ENCODE measurements at places on chromosomes 2 and 18.

DNA sequence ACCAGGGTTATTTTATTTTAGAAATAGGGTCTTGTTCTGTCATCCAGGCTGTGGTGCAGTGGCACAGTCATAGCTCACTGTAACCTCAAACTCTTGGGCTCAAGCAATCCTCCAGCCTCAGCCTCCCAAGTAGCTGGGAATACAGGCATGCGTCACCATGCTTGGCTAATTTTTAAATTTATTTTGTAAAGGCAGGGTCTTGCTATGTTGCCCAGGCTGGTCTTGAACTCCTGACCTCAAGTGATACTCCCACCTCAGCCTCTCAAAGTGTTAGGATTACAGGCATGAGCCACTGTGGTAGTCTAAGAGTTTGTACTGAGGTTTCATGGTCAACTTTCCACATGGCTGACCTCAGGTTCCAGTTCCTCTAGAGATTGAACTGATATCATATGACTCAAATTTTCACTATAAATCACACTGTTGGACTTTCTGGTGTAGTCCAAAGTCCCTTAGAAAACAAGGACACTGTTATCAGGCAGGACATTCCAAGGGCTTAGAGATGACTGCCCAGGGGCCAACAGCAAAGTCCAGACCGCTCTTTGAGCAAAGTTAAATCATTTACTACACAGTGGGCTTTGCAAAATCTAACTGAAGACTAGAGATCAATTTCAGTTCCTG is 82.0 kb upstream of the MEX3C start:
- DNase-seq: no peak

- DNase-seq: no peak
Observed at GRCh38 chr18:62558015-62558663, 35.3 kb downstream of the ZCCHC2 start.

- DNase-seq: no peak
Observed at GRCh38 chr2:151651274-151651673, 83.0 kb downstream of the NEB start.

DNA sequence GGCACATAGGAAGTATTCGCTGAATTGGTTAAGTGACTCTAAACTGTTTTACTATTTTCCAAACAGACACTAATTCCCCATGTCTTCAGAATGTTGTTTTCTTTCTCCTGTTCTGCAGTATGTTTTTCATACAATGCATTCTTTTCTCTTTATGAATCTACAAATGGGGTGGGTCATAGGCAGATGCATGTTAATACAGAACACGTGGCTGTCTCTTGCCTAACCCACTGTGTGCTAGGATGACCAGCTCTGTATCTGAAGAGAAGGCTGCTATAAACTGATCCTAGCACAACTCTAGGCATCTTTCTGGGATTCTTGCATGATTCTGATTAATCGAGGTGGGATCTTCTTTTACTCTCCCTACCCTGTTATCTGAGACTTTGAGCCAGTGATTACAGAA is 826.0 kb downstream of the PLCL1 start:
- no peak for DNase-seq

- DNase-seq: no peak
Observed at GRCh38 chr18:22214731-22215528, 45.5 kb downstream of the GATA6 start.

DNA sequence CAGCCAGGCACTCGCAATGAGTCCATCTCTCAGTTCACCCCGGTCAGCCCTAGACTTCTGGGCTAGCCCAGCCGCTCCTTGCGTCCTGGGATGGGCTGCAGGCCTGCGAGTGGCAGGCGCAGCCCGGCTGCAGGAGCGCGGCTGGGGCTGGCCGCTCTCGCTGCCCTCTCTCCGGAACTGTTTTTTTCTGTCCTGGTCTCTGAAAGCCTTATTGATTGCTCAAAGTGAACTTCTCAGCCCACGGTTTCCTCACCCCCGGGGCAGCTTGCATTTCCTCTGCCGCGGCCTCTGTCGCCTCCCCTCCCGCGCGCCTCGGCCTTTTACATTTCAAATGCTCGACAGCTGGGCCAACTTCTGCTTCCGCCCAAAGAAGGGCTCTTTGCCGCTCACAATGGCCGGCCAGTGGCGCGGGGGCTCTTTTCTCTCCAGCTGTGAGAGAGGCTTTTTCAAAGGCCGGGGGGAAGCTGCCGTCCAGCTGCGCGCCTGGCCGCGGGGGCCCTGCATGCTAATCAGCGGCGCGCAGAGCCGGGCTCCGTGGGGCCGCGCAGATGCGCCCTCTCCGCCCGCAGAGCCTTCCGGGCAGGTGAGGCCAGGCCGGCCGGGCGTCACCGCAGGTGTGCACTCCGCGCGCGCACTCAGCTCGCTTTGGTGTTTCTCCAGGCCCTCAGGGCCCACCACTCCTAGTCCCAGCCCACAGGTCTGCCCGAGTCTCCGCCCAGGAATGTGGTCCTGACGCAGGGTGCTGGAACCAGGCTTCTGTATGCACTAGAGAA is 513.8 kb downstream of the RNF144A start:
- DNase-seq: no peak

- no peak for DNase-seq
Observed at GRCh38 chr2:58800881-58801280, 559.8 kb upstream of the FANCL start.

DNA sequence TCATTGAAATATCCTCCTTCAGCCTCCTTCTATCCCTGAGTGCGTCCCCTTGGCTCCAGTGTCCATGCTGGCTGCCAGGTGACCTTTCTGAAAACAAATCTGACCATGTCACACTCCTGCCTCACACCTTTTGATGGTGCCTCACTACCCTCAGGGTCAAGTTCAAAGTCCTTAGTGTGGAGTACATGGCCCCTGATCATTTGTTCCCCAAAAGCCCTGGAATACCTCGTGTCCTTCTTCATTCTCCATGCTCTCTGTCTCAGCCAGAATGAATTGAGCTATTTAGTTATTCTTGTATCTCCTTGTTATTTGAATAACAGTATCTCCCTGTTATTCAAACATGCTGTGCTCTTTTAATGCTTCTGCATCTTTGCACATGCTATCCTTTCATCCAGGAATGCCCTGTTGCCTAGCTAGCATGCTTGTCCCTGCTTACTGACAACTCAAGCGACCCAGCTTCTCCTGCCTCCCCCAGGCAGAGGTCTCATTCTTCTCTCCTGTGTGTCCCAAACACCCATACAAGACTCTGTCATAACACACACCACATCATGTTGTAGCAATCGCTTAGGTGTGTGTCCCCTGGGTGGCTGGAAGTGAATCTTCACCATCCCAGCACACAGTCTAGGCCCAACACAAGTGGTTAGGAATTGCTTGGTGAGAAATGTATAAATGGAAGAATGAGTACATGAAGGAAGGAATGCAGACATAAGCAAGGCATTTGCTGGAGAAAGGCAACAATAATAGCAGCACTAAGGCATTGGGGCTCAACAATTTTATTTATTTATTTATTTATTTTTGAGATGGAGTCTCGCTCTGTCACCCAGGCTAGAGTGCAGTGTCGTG is 144.0 kb downstream of the DDX1 start:
- DNase-seq: no peak

- DNase-seq: no peak
Observed at GRCh38 chr18:48838921-48839818, 111.6 kb downstream of the SMAD7 start.

DNA sequence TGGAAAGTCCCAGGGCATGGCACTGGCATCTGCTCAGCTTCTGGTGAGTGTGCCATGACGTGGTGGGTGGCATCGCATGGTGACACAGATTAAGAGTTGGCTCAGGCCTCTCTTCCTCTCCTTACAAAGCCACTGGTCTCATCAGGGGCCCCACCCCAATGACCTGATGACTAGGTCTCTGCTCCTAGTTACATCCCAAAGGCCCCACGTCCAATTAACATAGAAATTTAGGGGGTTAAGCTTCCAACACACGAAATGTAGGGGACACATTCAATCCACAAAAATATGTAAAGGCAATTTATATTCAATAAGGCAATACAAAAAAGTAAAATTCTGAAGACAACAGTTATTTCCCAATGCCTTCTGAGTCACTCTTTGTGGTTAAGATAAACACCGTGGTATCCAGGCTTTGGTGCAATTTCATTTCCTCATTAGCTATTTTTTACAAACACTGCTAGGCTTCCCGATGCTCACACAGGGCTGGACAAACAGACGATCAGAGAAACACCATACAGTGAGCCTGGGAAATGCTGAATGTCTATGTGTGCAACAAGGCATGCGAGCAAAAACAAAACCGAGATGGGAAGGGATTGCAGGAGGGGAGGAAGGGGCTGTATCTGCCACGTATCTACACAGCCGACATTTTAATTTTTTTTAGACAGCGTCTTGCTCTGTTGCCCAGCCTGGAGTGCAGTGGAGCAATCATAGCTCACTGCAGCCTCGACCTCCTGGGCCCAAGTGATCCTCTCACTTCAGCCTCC is 67.2 kb downstream of the MBP start:
- DNase-seq: no peak

DNA sequence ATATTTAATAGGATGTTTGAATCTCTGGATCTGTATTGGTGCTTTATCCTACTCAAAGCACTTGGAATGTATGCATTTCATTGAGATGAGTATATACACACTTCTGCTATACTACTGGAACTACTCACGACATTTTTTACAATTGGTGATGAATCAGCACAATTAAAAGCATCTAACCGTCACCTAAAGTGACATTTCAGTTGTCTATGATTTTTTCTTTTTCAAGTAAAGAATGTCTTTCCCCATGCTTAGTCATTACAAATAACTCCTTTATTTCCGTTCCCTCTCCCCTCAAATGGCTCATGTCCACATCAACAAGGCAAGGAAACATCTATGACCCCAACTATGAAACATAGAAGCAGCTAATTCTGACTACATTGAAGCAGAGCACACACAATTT is 77.3 kb downstream of the CLIP4 start:
- no peak for DNase-seq

DNA sequence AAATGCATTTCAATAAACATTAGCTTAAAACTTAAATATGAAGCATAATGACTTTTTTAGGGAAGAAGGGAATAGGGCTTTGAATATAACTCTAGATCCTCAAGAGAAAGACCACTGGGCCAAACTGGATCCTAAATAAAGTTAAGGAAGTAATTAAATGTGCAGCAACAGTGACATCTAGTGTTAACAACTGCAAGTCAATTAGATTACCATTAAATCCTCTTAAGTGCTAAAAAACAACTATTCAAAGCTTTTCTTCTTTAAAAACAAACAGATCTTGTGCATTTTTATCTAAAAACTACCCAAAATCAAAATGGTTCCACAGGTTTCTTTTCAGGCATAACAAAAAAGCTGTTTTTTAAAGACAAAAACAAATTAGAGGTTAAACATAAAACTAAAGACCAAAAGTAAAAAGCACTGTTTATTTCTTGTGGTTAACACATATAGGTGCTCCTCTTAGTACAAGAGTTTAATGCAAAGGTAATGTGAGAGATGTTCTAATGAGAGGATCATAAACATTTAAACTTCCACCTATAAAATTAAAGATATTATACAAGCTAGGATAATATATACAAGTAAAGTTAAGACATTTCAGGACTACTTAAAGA is 111.4 kb downstream of the THADA start:
- no peak for DNase-seq

DNA sequence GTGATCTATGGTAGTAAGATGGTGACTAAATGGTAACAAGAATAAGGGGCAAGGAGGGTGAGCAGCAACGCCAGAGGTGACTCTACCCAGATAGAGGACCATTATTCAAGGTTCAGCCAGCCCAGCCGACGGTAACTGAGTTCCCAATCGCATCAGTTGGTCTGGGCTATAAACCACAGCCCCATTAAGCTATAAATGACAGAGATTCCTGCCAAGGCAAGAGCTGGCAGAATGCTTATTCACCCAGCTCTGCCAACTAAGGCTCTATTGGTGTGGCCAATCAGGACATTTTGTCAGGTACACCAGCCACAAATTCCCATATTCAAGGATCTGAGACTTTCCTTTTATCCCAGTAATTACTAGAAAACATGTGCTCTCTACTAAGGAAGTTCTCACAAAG is 3.6 kb downstream of the CHN1 start:
- no peak for DNase-seq

- DNase-seq: no peak
Observed at GRCh38 chr18:66867653-66868052, 263.8 kb upstream of the CDH19 start.

DNA sequence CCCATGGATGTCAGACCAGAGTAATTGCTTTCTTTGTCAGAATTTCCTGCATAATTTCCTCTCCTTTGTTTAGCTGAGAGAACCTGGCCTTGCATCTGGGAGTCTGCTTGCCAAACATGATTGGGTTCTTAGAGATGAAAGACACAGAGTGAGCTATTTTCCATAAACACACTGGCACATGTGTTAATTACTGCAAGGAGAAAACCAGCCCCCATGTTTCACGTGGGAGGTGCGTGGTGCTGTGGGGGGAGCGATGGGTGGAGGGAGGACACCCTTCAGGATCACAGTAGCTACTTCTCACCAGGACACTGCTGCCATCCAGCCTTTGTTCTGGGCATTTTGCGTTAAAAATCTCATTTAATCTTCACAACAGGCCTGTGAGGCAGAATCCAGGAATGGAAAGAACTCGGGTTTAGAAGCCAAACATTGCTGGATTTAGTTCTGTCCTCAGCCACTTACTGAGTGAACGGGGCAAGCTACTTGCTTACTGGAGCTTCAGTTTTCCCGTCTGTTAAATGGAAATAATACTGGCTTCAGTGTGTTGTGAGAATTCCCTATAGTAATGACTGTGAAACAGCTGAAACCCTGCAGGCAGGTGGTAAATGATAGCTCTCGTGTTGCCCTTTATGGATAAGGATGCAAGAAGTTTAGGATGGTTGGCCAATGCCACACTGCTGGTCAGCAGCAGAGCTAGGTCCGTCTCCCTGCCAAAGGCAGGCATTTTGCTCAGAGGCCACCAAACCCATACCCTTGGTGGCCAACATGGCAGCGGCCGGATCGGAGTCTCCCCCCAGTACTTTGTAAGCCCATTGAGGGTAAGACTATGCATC is 100.1 kb upstream of the ASAP2 start:
- DNase-seq: no peak

All from ascending aorta (tissue), 2 donors.